Hematopoietic multipotent progenitor cell (in vitro differentiated cells): ENCODE measurements at places on chromosomes 4 and X.

GRCh38 chr4:128521648-128522111, 234.1 kb upstream of the PGRMC2 start:
- no peak for DNase-seq

DNA sequence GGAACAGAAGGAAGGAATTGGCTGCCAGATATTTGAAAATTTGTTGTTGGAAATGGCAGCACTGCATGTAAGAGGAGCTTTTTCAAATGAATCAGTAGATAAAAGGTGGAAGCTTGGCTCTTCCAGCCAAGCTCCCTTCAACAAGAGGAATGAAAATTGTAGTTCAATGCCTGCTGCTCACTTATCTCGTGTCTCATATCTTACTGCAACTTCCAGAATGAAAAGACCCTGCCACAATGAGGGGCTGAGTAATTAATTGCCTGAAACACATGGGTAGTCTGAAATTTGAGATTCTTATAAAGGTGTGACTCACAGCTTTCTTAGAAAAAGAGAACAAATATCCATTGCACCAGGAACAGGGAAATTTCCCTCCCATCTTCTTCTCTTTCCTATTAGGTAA, 53.0 kb downstream of the HAND2 start:
- no peak for DNase-seq

DNA sequence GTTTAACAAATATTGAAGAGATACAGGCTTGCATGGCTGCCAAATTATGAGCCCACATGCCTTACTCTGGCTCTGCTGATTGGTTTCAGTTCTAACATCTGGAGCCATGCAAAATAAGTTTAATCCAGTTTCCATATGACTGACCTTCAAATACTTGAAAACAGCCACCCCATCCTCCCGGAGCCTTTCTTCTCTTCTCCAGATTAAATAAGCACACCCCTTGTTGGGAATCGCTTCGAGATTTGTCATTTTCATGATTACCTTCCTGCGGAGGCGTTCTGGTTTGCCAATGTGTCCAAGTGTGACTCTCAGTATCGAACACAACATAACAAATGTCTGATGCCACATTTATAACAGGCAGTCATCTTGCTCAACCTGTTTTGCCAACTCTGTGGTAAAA, 101.6 kb upstream of the JADE1 start:
- no peak for DNase-seq

GRCh38 chrX:78886550-78886949, 58.6 kb upstream of the P2RY10 start:
- peak; percentile 3 for DNase-seq

DNA sequence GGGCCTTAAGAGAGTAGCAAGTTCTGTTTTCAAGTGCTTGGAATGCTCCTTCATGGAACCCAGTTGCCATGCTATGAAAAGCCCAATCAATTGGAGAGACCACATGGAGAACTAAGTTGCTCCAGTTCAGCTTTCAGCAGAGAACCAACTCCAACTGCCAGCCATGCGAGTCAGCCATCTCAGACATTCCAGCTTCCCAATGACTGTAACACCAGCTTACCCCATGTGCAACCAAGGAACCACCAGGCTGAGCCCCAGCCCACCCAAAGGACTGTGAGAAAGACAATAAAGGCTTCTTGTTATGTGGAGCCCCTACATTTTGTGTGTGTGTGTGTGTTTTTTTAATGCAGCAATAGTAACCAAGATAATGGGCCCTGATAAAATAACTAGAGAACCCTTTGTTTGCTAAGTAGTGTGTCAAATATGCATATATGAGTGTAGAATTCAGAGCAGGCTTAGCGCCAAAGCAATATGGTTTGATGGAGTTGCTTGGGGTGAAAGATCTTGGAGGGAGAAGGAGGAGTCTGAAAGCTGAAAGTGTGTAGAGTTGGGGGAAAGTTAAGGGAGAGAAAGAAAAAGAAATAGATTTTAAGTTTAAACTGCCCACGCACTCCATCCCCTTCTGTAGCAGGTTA, 35.0 kb upstream of the CCKAR start:
- DNase-seq: no peak

- peak; percentile 53 for DNase-seq
These were observed 32.4 kb upstream of the MYOZ2 start for GRCh38 chr4:119103263-119103662.

DNA sequence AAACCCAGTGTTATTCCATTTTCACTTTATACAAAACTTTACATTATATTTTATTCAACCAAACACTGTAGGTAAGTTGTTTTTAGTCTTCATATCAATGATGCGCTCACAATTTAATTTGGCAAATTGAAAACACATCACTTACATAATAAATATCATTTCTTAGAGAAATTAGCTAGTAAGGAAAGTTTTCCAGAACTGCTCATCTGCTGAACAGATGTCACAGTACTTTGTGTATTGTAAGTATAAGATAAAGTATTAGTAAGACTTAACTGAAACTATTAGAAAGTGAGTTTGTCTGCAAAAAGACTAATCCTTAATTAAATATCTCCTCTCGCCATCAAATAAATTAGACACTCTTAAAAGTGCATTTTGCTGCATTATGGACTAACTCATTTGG, 108.7 kb upstream of the PACRGL start:
- DNase-seq: no peak

DNA sequence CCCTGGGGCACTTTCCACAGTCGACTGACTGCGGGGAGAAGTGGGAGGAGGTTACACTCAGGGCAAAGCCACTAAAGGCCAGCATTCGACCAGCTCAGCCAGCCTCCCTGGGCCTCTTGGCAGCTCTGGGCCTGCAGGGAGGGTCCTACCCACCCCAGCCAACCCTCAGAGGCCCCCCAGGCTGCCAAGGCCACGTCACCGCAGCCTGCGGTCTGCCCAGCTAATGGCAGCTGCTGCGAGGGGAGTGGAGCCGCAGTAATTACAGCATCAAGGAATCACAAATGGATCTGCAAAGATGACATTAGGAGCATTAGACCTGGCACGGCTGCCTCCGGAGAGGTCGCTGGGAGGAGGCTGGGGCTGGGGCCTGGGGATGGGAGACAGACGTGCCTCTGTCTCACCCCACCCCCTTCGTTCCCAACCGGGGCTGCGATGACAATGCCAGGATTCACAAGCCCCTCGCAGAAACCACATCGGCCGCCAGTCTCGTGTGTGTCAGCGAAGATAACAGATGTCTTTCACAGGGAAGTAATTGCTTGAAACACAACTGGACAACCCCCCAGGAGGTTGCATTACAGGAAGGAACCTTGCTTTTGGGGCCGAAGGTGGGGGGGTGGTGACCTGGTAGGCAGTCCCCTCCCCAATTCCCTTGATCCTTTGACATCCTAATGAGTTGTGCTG, 367.6 kb downstream of the BCOR start:
- peak; percentile 74 for DNase-seq

DNA sequence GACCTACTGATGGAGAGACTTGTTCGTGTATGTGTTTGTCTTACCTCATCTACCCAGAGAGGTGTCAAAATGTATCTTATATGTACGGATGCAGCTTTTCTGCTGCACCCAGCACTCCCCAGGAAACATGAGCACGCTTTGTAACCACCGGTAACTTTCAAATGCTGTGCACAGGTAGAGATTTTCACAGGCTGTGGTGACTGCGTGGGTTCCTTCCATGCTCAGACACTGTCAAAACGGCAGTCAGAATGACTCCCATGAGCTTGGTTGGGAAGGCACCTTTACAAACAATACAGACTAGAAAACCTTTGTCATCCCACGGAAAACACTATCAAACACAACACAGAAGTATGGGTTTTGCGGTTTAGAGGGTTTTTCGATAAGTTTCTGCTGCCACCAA, 28.2 kb downstream of the F11 start:
- no peak for DNase-seq

- no peak for DNase-seq
These were observed 153.7 kb downstream of the VEGFC start for GRCh38 chr4:176638992-176639391.

- peak; percentile 47 for DNase-seq
These were observed 31.6 kb upstream of the NAP1L5 start for GRCh38 chr4:88729146-88729760.

DNA sequence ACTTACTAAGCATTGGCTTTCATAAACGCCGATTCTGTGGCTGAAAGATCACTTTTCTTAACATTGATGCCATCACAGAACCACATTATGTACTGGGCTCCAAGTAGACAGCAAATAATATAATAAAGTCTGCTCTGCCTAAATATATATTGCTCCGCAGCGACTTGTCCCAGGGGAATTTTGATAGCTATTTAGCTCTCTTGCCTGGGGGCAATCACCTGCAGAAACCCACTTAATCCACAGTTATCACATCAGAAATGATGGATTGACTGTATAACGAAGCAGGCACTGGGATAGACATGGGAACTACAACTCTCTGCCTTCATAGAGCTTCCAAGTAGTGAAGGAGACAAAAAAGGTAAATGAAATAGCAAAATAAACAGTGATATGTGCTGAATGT, 48.0 kb upstream of the MYOZ2 start:
- no peak for DNase-seq

DNA sequence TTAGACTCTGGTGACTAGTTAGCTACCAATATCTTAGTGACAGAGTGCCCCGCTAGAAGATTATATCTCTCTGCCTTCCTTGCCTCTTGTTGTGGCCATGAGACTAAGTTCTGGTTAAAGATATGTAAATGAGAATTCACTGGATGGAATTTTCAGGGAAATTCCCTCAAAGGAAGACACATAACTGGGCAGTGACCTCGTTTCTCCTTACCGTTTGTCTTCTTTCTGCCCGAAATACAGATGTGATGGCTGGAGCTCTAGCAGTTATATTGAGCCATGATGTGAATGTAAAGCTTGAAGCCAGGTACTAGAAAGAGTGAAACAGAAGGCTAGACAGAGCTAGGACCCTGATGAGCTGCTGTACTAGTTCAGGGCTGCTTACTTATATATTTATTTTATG, 80.5 kb downstream of the FHDC1 start:
- DNase-seq: no peak

DNA sequence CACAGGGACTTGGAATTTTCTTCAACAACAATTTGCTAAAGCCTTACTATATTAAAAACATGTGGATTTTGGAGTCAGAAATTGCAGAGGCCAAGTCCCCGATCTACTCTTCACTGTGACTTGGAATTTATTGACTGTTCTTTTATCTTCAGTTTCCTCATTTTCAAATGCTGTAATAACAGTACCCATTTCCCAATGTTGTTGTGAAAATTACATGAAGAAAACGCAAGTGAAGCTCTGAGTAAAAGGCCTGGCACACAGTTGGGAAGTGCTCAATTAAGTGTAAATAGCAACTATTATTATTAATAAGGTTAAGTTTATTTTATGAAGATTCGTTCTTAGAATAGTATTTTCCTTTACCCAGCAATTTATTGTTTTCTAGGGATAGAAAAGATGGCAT, 15.7 kb downstream of the STBD1 start:
- DNase-seq: no peak

- no peak for DNase-seq
These were observed 237.9 kb downstream of the ARHGAP10 start for GRCh38 chr4:147969573-147970385.

GRCh38 chr4:12265554-12265953, 836.9 kb upstream of the HS3ST1 start:
- no peak for DNase-seq

GRCh38 chrX:74461384-74461783, 40.1 kb downstream of the SLC16A2 start:
- no peak for DNase-seq

GRCh38 chr4:20078644-20079043, 173.1 kb upstream of the SLIT2 start:
- DNase-seq: no peak
